ENCODE measurements at places on chromosomes 4 and X.
A peak's percentile ranks its signal among the peaks of the same experiment; 100 is the strongest.

- DNase-seq: no peak
Measured at GRCh38 chrX:17537723-17538243, 162.8 kb downstream of the NHS start.

- no peak for DNase-seq
Measured at GRCh38 chrX:12583543-12583942, 207.7 kb upstream of the PRPS2 start.

DNA sequence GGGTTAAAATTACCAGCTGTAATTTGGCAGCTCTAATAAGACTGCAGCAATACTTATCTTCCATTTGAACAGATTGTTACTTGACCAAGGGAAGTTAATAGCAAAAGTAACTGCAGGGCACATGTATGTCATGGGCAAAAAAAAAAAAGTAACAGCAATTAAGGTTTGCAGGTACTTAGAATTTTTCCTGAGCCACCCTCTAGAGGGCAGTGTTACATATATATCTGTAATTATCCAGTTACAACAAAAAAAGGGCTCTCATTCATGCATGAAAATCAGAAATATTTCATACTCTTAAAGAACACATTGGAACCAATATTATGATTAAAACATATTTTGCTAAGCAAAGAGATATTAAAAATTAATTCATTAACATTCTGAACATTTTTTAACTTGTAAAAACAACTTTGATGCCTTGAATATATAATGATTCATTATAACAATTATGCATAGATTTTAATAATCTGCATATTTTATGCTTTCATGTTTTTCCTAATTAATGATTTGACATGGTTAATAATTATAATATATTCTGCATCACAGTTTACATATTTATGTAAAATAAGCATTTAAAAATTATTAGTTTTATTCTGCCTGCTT lies 25.1 kb downstream of the XIAP start:
- peak; percentile 73 for DNase-seq

DNA sequence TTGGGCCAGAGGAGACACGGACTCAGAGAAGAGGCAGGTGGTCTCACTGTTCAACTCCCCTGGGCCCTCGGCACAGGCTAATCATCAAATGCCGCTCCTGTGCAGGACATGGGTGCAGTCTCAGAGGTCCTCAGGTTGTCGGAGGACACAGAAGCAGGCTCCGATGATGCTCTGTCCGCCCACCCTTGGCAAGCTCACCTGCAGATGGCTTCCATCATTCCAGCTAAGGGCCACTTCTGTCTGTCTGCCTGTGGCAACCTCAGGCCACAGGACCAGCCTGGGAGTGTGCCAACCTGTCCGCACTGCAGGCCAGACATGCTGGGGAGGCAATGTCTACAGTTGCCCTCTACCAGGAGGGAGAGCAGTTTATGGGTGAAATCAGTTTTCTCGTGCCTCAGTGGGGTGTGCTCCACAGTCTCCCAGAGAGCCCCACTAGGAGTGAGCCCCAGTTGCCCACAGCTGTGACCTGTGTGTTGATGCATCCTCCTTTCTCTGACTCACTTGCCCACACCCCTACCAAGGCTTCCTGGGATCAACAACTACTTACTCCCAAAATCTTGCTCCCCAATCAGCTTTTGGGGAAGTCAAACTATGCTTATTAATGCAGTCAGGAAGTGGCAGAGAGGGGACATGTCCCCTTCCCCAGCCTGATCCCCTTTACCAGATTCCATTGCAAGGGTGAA lies 55.9 kb downstream of the HTRA3 start:
- DNase-seq: no peak

DNA sequence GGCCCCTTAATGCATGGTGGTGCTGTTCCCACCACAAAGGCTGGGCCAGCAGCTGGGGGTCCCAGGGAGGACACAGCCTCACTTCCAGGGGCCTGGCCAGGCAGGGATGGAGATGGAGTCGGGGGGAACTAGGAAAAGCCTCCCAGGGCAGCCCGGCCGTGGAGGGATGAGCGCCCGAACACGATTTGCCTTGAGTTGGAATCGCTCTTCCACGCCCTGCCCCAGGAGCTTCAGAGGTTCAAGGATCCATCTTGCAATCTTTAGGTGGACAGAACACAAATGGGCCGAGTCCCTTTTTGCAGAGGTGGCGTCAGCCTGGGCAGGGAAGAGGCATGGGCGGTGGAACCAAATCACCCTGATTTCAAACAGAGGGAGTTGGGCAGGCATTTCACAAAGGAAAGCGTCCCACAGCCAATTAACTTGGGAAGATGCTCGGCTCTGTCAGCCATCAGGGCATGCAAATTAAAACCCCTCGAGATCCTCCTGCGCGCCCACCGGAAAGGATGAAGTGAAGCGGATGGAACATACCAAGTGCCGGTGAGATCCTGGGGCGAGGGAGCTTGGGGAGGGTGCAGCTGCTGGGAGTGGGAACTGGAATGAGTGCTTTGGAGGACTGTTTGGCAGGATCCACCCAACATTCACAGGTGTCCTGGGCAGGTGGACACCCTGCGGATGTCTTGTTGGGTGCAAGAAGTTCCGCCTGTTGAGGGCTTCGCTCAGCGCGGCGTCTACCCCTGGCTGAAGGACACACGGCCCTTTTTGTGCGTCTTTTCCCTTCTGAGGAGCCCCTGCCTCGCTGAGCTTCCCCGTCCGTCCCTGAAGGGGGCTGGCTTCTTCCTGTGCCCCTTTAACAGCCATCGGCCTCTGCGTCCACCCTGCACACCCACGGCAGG lies 75.7 kb downstream of the HTRA3 start:
- no peak for DNase-seq

GRCh38 chr4:139654516-139654915 lies 11.1 kb upstream of the MGST2 start:
- no peak for DNase-seq

DNA sequence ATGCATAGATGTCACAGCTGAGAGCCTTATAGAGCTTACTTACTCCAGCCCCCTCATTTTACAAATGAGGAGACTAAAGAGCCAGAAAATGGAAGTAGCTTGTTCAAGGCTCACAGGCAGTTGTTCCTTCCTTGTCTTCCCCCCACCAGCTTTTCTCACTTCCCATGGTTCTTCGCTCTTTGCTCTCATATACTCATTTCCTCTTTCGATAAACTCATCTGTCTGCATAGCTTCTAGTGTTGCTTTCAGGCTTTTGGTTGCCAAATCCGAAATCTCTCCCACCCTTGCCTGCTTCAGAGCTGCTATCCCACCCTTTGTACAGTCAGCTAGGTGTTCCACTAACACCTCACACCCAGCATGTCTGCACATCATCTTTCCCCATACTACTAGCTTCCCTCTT lies 25.0 kb upstream of the GJB1 start:
- DNase-seq: no peak

GRCh38 chrX:123871309-123871708 lies 11.5 kb downstream of the XIAP start:
- DNase-seq: no peak

DNA sequence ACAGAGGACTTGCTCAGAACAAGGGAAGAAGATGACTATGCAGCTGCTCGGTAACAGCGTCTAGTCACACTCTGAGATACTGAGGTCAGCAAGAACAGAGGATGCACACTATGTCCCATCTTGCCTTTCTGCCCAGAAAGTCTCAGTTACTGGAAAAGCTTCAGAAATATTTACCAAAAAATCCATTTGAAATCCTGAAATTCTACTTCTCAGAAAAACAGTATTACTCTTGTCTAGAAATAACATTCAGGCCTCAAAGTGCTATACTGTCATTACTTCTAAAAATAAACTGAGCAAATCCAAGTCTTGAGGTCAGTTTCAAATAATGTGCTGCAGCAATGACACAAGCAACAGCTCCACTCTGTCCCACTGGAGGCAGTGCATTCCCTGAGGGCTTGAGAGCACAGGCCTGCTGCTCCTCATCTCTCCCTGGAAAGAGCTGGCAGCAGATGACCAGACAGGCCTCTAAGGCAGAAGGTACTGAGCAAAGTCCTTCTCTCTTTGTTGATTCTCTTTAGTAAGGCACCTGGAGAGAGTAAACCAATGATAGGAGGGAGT lies 76.9 kb downstream of the CAMK2D start:
- DNase-seq: no peak

DNA sequence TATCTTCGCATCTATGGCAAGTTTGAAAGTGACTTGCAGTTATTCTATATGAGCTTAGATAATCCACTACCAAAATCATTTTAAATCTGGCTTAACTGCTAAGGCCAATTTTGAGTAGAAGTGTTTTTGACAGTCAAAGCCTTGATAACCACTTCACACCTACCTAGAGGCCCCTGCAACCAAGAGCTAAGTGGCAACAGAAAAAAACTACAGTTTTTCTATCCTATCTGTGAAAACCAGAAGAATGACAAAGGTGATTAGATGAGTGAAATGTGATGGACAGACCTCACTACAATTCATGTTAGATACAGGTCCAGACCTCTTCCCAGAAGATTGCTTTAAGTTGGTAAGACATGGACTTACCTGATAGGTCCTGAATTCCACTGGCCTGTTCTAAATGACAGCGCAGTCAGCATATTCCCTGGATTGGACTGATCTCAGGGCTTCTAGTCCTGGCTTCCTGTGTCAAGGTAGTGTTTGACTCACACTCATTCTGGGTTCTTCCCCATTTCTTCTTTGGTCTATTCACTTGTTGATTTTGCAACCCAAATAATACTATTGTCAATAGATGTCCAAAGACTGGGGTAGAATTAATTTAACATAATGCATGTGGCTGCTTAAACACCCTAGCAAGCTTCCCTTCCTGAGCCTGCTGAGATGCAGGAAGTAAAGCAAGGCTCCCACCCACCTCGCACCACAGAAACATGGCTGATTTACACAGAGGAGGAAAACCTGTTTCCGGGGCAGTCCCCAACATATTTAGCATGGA lies 65.1 kb downstream of the PPP3CA start:
- DNase-seq: no peak

DNA sequence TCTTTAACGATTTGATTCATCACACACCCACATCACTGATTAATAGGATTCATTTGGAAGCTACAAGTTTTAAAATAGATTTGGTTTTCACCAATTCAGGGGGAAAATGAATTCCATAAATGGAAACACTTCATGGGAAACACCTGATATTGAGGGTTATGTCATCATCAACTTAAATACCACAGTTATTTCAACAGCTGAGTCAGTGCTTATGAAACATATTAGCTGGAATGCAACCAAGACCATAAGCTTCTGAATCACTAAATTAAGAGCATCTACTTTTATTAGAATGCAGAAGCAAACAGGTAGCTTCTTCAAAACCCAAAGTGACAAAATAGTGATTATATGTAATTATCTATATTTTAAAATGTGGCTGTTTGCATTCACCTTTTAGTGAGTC lies 207.8 kb upstream of the DCAF8L1 start:
- DNase-seq: no peak

- no peak for DNase-seq
Measured at GRCh38 chrX:70554081-70554480, 109.4 kb downstream of the DLG3 start.

DNA sequence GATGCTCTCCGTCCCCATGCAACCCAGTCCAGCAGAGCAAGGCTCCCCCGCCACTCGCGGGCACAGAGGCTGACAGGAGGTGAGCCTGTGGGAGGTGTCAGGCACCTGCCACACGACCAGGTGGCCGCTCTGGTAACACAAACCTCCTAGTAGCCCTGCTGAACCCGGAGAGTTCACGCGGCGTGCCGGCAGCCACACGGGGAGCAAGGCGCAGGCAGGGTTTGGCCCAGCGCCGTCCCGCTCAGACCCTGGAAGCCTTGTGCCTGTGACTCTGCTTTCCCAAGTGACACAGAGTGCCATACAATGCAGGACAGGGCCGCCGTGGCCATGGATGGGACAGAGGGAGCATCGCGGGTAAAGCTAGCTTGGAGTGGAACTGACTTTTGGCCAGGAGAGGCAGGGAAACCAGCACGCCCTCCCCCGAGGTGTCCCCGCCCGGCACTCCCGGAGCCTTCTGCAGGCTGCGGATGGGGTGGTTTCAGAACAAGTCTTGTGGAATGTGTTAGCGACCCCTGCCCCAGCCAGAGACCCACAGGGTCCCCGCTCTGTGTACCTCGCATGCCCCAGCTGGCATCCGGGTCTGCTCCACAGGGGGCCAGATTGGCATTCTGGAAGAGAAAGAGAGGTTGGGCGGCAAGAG lies 44.7 kb upstream of the AFAP1 start:
- DNase-seq: no peak

Measured in NCI-H2081 (cell line).